ENCODE measurements at places on chromosomes 4 and X.

DNA sequence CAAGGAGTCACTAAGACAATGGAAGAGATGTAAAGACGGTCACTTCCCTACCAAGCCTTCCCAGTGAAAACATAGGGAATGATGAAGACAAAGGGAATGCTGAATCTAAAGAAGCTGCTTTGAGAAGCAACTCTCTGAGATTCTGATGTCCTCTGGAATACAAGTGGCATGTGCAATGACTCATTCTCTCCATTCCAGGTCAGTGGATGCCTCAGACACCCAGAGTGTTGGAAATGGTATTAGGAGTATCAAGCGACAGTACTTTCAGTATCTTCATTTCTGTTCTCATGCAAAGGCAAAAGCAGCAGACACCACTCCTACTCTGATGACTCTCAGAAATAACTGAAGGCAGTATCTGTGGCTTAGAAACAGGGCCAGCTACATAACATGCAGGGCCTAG is 102.6 kb downstream of the FSTL5 start:
- no peak for DNase-seq

DNA sequence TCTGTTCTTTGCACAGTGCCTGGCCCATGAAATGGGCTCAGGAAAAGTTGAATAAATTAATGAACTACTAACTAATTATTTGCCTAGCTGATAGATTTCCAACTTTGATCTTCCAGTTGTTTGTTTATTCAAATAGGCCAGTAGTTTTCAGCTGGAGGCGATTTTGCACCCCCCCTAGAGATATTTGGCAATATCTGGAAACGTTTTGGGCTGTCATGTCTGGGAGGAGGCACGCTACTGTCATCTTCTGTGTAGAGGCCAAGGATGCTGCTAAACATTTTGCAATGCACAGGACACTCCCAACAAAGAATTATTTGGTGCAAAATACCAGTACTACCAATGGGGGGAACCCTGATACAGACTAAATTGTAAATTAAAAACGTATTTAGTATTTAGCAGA is 81.9 kb downstream of the VCX2 start:
- DNase-seq = no peak

DNA sequence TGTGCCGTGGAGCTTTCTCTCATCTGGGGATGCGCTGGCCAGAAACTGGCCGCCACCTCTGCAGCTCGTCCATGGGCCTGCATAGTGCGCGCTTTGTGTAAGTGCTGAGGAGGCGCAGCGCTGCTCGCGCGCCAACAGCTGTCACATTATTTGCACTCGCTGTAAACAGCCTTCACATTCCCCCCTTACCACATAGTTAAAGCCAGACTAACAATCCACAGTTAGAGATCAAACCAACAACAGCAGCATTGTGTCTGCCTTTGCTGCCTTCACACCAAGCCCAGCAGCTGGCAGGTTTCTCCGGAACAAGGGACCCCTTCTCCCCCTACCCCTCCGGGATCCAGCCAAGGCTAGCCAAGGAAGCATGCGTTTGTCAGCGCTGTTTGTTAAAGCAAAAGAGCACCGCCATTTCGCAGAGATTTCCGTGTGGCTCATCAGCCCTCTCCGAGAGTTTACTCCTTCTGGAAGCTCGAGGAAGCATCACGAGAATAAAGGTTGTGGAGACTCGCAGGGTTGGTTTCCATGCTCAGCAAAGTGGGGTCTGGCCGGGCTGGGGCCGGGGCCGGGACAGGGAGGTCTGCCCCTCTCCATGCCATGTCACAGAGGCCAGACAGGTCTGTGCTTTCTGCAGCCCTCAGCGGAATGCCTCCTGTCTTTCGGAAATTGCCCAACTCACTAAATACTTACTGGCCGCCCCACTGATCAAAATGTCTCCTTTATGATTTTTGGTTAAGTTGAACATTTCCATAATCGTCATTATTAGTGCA is 11.0 kb downstream of the BCOR start:
- no peak for DNase-seq

- no peak for DNase-seq
Measured at GRCh38 chr4:135065366-135065765, 863.8 kb upstream of the PABPC4L start.

DNA sequence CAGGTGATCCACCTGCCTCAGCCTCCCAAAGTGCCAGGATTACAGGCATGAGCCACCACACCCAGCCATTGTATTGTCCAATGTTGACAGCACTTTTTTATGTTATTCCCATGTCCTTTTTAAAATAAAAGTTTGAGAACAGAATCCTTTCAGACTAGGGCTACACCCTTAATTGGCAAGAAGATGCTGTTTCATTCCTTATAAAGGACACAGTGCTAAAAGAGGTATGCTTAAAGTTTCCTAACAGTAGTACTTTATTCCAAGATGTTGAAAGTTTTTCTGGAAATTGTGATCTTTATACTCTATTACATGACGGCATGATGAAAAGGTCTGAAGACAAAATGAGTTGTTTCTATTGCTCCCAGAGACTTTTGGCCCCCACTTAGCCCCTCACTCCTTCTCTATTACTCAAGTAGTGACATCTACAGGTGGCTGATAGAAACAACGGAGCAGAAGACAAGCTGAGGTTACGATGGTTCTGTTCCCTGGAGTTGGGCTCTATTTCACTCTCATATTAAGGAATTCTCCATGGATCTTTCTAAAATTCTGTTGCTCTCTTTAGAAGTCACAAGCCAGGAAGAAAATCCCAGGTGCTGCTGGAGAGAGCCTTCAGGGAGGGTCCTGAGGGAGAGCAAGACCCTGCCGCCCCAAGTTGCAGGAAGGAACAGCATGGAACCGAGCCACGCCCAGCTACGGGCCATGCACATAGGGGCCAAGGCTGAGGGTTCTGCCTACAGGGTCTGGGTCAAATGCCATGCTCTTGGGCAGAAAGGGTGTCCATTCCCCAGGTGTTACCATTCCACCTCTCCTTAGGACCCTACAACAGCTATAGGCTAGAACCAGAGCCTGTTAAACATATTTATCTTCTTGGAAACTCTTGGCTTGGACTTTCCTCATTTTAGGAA is 22.8 kb downstream of the RPL9 start:
- DNase-seq = no peak

GRCh38 chr4:15031993-15032675 is 29.9 kb downstream of the CPEB2 start:
- no peak for DNase-seq

GRCh38 chr4:66943112-66943511 is 602.2 kb downstream of the CENPC start:
- DNase-seq = no peak

DNA sequence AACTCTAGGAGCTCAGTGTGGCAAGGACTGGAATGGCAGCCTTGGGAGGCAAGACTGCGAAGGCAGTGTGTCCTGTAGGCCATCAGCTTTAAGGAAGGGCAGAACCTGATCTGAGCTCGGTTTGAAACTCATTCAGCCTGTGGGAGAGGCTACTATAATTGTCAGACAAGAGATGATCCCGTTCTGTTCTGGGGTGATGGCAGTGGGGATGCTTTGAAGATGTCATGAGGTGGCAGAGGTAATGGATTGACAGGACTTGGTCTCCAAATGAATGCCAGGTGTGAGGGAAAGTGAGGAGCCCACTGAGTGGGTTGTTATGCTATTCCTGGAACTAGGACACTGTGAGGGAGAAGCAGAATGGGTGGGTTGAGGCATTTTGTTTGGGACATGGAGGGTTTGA is 144.9 kb downstream of the PJA1 start:
- no peak for DNase-seq

GRCh38 chr4:53962516-53963225 is 101.7 kb downstream of the CHIC2 start:
- no peak for DNase-seq

DNA sequence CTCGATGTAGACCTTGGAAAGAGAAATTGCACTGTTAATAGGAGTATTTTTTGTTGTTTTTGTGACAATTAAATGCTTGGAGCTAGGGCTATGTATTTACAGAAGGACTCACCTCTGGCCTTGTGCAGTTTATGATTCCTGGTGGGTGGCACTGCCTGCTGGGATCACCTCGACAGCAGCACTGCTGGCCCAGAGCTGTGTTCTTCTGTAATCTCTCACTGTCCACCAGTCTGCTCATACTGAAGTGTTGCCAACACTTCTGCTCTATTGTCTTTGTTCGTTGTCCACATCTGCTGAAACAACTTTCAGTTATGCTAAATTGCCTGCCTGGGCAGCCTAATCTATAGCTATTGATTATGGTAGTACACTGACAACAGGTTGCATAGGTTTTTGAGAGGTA is 194.4 kb upstream of the ANK2 start:
- no peak for DNase-seq

DNA sequence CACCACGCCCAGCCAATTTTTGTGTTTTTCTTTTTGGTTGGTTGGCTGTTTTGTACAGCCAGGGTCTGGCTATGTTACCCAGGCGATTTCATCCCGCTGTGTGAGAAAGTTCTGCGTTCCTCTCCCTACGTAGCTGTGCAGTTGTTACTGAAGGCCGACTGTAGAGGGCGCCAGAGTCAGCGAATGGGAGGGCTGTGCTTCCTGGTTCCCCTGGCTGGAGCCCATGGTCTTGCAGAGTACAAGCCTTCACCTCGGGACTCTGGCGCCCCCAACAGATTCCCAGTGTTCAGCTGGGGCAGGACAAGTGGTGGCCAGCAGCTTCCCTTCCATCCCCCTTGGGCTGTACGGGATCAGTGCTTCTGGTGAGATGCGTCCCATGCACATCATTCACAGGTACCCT is 5.6 kb upstream of the CT45A1 start:
- DNase-seq = peak; percentile 2

- peak; percentile 14 for DNase-seq
Measured at GRCh38 chr4:38213083-38213805, 253.0 kb downstream of the PTTG2 start.

DNA sequence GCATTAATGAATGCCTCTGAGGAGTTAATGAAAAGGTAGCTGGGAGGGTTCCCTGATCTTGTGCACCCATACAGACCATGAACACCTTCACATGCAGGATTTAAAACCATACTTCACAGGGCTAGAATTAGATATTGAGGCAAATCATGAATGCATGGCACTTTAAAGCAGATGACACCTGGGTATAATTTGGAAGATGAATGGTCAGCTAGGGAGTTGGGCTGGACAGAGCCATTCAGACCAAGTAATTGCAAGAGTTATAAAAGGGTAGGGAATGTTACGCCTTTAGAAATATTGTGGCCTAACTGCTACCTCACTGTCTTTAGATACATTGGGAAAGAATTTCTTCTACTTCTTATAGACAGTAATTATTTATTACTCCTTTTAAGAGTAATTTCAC is 89.1 kb upstream of the ZNF827 start:
- no peak for DNase-seq

DNA sequence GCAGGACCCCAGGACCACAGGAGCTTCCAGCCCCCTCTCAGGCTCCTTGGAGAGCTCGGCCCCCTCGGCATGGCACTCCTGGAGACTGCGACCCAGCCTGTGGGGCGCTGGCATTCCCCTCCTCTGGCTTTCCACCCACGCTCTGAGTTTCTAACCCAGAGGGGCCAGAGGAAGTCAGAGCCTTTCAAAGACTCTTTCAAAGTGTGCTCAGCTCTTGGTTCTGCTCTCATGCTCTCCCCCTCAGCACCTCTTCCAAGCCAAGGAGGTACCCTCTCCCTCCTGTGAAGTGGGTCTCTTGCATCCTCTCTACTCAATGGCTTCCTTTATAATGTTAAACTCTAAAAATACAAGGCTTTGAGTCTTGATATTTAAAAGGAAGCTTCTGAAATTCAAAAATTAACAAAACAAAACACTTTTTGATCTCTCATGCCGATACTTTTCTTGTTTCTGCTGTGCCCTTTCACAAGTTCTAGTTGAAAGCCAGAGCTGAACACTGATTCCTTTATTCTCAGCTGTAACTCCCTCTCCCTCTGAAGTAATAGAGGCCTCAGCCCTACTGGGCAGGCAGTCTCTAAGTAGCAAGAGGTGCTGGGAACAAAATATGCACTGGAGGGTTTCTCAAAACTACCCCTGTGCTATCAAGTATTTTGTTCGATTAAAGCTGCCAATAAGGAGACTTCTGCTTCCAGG is 82.8 kb downstream of the NAT8L start:
- no peak for DNase-seq

GRCh38 chrX:101709384-101709783 is 49.7 kb upstream of the ARMCX2 start:
- no peak for DNase-seq

DNA sequence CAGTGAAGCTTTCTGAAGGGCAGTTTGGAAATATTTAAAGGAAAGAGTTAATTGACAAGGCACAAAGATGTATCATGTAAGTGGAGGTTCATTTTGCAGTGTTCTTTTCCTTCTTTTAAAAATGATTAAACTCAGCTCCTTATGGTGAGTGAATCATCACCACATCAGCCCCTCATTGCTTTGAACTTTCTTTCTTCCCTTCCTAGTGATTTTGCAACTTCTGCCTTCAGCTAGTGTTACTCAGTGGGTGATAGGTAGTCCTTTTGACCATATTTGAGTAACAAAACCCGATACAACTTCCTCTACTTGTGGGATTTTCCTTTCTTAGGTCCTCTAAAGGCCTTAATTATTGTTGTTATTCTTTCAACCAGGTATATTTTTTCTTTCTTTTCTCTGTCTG is 8.2 kb downstream of the ZCCHC4 start:
- peak; percentile 28 for DNase-seq

DNA sequence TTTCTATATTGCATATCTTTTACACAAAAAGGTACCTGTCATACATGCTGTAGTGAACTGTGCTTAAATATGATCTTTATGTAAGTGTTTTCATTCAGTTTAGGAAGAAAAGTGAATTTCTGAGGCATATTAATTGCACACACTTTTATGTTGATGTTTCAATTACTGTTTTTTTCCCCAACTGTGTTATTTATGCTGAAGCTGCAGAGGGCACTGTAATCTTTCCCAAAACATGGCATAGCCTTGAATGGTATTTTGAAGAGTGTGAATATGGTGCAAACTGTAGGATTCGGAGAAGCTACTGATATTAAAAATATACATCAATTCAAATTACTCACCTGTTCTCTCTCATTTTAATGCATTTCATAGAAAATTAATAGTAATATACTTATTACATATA is 6.0 kb upstream of the CENPE start:
- DNase-seq = peak; percentile 62

- no peak for DNase-seq
Measured at GRCh38 chr4:17595471-17596005, 18.5 kb downstream of the LAP3 start.

DNA sequence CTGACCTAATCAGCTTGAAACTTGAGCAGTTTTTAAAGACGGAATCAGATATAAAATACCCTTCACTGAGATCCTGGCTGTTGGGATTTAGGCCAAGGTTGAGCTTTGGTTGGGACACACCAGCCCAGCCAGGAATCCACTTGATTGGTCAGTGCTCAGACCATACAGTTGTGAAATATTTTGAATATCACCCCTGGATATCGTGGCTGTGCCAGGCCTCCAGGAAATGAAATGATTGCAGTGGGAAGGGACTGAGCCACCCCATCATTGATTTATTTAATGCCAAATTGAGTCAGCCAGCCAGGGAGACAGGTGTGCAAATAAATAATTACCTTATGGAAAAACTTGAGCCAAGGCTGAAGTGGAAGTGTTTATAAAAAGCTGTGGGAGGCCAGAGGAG is 128.4 kb upstream of the SCML1 start:
- DNase-seq = no peak

- no peak for DNase-seq
Measured at GRCh38 chr4:135015771-135016170, 814.2 kb upstream of the PABPC4L start.

All from OCI-M1 (cell line).